ENCODE measurements at places on chromosomes 13 and 19. TPM values are rescaled to one million over a fixed set of nuclear protein-coding genes. Genes with fewer than 3 reads are reported as not detected.

Gene GRIN2D
- total RNA-seq: 8.0 TPM

Gene EBI3
- total RNA-seq: 3.1 TPM

Gene IFNL3
- total RNA-seq: not detected

Gene SCEL
- 0.76 TPM for total RNA-seq

Gene FBN3
- not detected for total RNA-seq

Gene CABP5
- not detected for total RNA-seq

Gene SLC7A1
- 31.1 TPM for total RNA-seq

Gene ADAT3
- 4.9 TPM for total RNA-seq

Gene CLEC17A
- not detected for total RNA-seq

Gene LILRB3
- total RNA-seq: 0.43 TPM

Gene S1PR5
- 1.9 TPM for total RNA-seq

Gene SOX1
- total RNA-seq: not detected

Gene TSKS
- not detected for total RNA-seq

Gene ZNF580
- total RNA-seq: 48.6 TPM

Gene SH3GL1
- total RNA-seq: 59.9 TPM

Gene GRK1
- not detected for total RNA-seq

Gene ZNF625
- not detected for total RNA-seq

Gene ADPRHL1
- 17.5 TPM for total RNA-seq

Gene TJP3
- 0.49 TPM for total RNA-seq

Gene LMTK3
- total RNA-seq: 5.3 TPM

Gene TIMM44
- total RNA-seq: 27.8 TPM

Gene RNF225
- not detected for total RNA-seq

Gene DACT3
- 0.22 TPM for total RNA-seq

Gene ZNF556
- total RNA-seq: 0.40 TPM

Gene DNAJC15
- total RNA-seq: 0.05 TPM

Gene ATP8A2
- not detected for total RNA-seq

Gene OR10H1
- total RNA-seq: not detected

Gene MAST3
- total RNA-seq: 2.0 TPM

Gene MCEMP1
- total RNA-seq: not detected

Gene CLEC4G
- total RNA-seq: not detected

Gene PABPC3
- 0.11 TPM for total RNA-seq

Gene KLK2
- not detected for total RNA-seq

Gene CAPN12
- total RNA-seq: 5.9 TPM

Gene BCAM
- 83.6 TPM for total RNA-seq

Gene CCDC194
- not detected for total RNA-seq

Gene ERFL
- total RNA-seq: 0.24 TPM

Gene SLC15A1
- total RNA-seq: not detected

Gene UFM1
- total RNA-seq: 22.4 TPM

Gene THSD1
- total RNA-seq: 6.2 TPM

Gene CRX
- not detected for total RNA-seq

Gene SOHLH2
- total RNA-seq: not detected

Gene ZNF30
- 5.4 TPM for total RNA-seq

Gene RNF17
- not detected for total RNA-seq

Gene KHSRP
- total RNA-seq: 194 TPM

Gene TEKTIP1
- not detected for total RNA-seq

Gene KIRREL2
- total RNA-seq: 0.74 TPM

Gene ZNF43
- 2.9 TPM for total RNA-seq

Gene ZNF534
- not detected for total RNA-seq

Gene TLE6
- total RNA-seq: 5.8 TPM

Gene PNMA8A
- total RNA-seq: 10.0 TPM

Gene ZNF443
- 1.3 TPM for total RNA-seq

Gene STAP2
- not detected for total RNA-seq

Gene PTPRS
- total RNA-seq: 28.6 TPM

Gene FPR1
- 0.11 TPM for total RNA-seq

Gene HIF3A
- total RNA-seq: not detected

Gene POSTN
- not detected for total RNA-seq

Gene ODAD3
- 2.4 TPM for total RNA-seq

Gene CEACAM19
- total RNA-seq: 9.3 TPM

All from A549 treated with GW870086 at 1 μM for 4 hours (cell line).